ENCODE measurements at places on chromosomes 4 and X.

DNA sequence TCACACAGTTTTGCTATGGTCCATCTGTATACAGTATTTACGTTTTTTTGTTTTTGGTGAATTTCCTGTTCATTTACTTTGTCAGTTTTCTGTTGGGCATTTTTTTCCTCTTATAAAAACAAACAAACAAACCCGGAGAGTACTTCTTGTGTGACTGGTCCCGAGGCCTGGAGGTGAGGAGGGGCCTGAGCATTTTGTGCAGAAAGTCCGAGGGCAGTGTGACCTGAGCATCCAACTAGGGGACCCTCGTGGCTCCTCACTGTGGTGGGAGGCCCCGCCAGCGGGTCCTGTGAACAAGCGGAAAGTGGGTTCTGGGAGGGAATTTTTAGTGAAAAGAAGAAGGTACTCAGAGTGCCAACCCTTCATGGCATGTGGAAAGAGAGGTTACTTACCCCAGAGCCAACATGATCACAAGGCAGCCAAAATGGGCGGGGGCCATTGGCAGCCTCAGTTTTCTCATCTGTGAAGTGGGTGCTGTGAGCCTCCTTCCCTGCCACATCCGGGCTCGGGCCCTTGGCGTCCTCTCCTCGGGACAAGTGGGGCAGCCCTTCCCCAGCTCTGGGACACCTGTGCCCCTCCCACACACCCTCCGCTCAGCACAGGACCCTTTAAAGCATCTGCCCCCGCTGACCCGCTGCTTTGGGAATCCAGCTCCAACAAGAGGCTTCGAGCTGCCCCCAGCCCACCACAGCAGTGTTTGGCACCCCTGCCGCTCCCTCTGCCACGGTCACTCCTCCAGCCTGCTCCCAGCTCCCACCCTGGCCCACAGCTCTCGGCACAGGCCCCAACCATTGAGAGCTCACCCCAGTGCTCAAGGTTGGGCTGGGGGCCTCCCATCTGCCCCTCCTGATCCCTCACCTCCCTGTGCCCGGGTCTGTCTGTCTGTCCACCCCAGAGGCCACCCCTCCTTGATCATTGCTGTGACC, 22.8 kb upstream of the GPR78 start:
- DNase-seq, result no peak

GRCh38 chrX:134957836-134958235, 33.0 kb upstream of the SMIM10 start:
- no peak for DNase-seq

GRCh38 chr4:155734951-155735350, 23.9 kb upstream of the GUCY1B1 start:
- no peak for DNase-seq

DNA sequence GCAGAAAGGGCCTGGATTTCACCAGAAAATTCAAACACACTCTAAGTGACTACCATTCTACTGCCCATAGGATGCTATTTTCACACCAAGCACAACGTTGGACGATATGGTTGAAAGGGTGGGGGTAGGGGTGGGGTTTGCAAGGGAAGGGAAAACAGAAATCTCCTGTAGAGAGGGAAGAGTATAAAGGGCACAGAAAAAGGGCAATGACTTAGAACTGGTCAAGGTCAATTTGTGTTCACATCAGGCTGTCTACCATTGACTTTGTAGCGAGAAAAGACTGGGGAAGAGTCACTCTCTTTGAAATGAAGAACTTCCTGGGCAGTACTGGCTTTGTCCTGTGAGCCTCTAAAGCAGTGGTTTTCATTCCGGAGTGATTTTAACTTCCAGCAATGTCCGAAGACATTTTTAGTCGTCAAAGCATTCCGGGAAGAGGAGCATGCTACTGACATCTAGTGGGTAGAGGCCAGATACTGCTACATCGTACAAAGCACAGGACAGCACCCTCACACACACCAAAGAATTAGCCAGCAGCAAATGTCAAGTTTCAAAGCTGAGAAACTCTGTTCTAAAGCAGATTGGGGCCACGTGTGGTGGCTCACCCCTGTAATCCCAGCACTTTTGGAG, 48.4 kb upstream of the SLC7A3 start:
- DNase-seq, result no peak

DNA sequence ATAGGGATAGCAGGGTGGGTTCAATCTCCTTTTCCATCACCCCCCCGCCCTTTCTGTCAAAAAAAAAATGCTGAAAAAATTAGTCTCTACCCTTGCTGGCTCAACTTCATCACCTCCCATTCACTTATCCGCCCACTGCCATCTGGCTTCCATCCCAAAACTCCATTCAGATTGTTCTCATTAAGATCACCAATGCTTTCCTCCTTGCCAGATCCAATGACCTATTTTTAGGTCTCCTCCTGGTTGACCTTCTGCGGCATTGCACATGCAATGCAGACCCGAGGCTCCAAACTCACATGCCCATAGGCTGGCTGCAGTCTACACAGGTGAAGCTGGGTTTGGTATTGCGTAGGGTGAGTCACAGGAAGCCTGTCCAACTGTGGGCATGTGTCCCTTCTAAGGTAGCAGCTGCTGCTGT, 21.1 kb upstream of the STIM2 start:
- DNase-seq, result peak; percentile 80

DNA sequence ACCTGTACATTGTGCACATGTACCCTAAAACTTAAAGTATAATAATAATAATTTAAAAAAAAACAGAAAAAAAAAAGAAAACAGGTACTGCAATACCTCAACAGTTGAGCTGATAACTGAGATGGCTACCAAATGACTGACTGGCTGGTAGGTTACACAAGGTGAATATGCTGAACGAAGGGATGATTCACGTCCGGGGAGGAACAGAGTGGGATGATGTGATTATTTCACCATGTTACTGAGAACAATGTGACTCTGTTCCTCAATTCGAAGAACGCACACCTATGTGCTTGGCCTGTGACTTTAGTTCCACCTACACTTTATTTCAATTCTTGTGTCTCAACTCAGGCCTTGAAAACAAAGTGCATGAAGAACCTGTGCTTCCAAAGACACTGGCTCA, 111.7 kb downstream of the CXXC4 start:
- no peak for DNase-seq

DNA sequence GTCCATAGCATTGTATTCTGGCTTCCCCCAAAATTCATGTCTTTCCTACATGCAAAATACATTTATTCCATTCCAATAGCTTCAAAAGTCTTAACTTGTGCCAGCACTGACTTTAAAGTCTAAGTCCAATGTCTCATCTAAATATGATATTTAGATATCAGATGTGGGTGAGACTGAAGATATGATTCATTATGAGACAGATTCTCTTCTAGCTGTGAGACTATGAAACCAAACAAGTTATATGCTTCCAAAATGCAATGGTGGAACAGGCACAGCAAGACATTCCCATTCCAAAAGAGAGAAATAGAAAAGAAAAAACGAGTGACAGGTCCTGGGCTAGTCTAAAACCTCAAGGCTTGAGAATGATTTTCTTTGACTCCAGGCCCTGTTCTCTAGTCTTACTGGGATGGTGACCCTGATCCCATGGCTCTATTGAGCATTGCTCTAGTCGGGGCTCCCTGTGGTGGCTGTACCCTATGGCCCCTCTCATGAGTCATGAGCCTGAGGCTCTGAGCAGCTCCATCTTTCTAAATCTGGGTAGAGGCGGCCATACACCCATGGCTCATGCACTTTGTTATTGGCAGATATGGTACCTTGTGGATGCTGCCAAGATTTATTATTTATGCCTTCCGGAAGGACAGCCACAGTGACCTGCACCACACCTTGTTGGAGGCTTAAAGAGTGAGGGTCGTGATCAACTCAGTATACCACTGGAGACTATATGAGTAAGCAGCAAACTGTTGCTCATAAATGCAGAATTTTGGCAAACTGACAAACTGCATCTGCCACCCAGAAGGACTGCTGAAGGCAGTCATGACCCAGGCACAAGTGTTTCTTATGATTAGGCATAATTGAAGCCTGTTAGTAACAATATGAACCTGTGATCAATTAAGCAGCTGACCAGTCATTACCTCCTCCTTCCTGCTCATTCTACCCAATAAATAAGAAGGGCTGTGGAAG, 38.5 kb upstream of the BOD1L1 start:
- no peak for DNase-seq

DNA sequence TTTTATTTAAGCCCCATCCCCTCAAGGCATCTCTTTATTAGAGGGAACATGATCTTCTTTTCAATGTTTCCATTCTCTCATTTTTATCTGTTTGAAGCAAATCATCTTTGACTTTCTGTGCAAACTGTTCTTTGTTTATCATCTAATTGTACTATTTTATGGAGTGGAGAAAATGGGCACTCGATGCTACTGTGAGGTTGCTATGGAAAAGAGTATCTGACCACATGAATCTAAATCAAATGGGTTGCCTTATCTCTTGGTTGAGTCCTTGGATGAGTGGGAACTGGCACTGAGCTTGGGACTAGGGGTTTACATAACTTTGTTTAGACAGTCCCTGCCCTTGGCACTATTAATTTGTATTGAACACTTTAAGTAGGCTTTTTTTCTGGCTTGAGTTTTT, 9.1 kb downstream of the OCRL start:
- DNase-seq, result no peak

GRCh38 chr4:158929939-158930638, 161.3 kb downstream of the FNIP2 start:
- DNase-seq, result no peak

GRCh38 chr4:91089178-91089577, 962.0 kb downstream of the CCSER1 start:
- no peak for DNase-seq

DNA sequence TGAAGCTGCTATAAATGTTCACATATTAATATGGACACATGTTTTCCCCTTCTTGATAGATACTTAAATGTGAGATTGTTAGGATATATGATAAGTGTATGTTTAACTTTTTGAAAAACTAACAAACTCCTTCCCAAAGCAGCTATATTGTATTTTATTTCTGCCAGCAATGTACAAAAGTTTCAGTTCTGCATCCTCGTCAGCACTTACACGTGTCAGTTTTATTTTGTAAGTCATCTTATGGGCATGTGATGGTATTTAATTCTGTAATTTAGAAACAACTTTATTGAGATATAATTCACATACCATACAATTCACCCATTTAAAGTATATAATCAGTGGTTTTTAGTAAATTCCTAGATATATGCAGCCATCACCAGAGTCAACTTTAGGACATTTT, 31.6 kb downstream of the RAPGEF2 start:
- no peak for DNase-seq

DNA sequence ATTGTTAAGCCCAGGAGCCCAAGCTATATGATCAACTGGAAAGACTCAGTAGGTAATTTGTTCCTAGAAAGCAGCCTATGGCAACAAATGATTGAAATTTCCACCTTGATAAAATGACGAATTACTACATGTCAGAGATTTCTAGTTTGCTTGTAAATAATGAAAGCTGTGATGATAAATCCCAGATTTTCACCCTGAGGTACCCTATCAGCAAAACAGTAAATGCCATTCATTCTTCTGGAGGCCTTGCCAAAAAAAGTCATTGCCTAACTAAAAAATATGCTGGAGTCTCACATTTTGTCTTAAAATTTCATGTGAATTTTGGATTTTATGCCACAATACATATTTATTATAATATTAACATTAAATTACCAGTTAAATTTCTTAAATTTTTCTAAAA, 71.3 kb downstream of the PPEF2 start:
- DNase-seq, result no peak

All from NCI-H446 treated with DMSO at 0.1 percent for 48 hours (cell line).